CD4-positive, alpha-beta T cell treated with Interferon alpha-2 for 1 hour (primary cell): ENCODE measurements at places on chromosomes 16 and 17.
A peak's percentile ranks its signal among the peaks of the same experiment; 100 is the strongest.

GRCh38 chr16:27746076-27746855, 196.3 kb downstream of the KATNIP start:
- DNase-seq = no peak

DNA sequence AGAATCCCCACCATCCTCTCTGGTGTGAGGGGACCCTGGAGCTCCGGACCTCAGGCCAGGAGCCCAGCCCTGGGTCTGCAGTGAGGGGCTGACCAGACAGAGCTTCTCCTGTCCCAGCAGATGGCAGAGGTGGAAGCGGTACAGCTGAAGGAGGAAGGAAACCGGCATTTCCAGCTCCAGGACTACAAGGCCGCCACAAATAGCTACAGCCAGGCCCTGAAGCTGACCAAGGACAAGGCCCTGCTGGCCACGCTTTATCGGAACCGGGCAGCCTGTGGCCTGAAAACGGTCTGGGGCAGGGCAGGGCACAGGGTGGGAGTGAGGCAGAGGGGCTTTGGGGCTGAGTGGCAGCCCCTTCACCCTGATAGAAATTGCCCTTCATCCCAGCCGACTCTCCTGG, 527 bp downstream of the UNC45B start:
- no peak for DNase-seq

DNA sequence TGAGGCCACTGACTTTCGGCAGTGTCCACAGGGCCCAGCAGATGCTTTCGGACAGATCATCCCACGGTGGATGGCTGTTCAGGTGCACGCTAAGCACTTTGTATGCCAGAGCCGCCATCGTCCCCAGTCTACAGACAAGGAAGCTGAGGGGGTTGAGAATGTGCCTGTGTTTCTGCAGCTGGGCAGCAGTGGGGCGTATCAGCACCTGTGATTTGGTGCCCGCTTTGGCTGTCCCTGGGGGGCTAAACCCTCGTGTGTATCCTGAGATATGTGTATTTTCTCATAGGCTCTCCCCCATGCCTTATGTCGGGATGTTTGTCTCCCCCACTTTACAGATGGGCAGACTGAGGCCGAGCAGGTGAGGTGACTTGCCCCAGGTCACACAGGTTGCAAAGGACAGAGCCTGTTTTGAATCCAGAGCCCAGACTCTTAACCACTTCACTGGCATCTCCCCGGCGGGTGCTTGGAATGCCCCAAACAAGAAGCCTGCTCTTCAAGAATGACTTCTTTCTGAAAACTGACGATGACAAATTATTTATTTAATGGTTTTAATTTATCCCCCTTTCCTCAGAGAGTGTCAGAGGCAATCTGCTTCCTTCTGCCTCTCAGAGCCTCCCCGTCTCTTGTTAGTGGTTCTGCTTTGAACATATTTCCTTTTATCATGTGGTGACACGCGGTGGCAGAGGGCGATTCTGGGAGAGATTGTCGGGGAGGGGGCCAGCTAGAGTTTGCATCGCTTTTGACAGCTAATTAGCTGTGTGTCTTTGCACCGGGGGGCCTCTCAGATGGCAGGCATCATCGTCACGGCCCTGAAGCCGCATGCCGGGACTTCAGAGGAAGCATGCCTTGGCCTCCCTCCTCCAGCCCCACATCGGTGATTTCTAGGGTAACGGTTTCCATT, 149.6 kb upstream of the CIBAR2 start:
- DNase-seq = no peak

GRCh38 chr17:70834039-70834438, 664.7 kb downstream of the KCNJ2 start:
- no peak for DNase-seq

DNA sequence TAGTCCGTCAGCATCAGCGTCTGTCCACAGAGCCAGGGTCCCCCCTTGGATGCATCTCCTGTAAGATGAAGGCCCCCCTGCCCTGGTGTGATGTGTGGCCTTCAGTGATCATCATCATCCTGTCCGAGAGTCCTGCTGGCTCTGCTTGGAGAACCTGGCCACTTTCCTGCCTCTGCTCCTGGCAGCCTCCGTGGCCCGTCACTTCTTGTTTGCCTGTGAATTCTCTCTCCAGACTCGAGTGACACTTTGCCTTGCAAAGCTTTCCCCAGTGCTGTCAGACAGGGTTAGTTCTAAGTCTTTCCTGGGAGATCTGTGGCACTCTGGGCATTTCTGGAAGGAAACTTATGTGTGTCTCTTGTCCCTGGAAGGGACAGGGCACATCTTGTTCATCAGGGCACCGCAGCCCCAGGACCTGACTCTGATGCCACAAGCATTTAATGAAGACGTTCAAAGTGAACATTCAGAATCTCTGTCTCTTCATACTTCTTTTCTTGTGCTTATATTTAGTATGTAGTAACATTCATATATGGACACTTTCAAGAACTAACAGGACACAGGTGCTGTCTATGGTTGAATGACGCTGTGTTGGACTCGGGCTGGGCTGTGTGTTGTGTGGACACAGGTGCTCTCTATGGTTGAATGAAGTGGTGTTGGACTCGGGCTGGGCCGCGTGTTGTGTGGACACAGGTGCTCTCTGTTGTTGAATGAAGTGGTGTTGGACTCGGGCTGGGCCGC, 68.5 kb downstream of the RPTOR start:
- no peak for DNase-seq

DNA sequence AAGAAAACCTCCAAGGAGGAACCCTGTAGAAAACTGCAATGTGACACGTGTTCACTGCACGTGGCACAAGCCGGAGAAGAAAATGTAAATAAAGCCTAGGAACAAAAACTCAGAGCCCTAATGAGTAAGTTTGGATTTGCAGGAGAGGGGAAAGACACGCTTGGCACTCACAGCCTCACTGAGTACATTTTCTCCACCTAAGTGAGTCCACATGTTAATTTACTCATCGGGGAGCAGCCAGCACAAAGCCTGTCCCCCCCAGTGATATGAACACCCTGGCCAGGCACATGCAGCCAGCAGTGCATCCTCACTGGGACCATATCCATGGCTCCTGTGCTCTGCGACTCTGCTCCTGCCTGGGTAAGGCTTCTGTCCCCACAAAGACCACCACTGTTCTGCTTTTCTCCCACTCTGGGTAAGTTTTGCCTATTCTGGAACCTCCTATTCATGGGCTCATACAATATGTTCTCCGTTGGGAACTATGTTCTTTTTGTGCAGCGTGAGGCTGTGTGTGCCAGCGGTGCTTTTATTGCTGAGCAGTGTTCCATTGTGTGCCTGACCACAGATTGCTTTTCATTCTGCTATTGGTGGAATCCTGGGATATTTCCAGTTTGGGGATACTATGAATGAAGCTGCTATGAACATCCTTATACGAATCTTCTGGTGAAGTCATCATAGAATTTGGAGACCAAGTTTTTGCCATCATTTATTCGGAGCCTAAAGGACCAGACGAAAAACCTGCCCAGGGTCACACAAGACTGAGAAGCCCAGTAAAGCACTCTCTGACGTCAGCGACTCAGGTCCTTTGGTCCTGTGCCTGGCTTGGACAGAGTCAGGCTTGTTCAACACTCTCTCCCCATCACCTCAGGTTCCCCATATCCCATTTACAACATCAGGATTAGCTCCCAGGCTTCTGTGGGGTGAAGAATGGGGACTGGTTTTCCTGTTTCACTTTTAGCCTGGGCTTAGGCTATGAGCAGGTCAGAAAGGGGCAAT, 53.3 kb downstream of the RNF112 start:
- no peak for DNase-seq

GRCh38 chr17:61002316-61002736, 324.7 kb downstream of the BCAS3 start:
- peak; percentile 36 for DNase-seq

GRCh38 chr16:67805718-67806427, 487 bp downstream of the RANBP10 start:
- DNase-seq = no peak

DNA sequence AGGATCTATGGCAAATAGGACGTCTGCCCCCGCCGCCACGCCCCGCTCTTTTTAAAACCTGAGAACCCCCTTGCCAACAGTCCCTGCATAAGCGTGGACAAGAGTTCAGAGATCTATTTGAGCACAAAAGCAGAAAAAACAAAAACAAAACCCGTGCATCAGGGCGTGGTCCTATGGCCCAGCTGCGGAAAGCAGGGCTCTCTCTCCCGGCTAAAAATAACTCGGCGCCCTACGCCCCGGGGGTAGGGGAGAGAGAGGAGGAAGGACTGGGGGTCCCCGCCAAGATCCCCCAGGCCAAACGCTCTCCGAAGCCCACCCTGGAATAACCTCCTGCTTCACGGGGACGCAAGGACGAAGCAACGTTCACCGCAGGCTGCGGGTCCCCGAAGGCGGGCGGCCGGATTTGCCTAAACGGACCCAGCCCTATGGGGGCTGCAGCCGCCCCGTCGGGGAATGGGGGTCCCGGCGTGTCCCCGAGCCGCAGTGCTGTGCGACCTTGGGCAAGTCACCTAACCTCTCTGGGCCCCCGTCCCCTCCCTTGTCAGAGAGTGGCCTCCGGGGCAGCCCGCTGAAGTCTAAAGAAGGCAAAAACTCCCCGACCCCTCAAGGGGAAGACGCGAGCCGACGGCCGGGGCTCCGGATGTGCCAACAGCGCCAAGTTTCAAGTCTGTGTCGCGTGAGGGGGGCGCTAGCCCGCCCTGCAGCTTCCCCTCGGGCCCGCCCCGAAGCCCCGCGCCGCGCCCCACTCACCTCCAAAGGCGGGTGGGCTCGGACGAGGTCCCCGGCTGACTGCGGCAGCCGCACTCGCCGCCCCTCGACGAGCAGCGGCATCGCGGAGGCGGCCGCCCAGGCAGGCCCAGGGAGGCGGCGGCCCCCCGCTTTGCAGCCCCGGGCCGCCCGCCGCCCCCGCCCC, 477 bp downstream of the NTAN1 start:
- no peak for DNase-seq

DNA sequence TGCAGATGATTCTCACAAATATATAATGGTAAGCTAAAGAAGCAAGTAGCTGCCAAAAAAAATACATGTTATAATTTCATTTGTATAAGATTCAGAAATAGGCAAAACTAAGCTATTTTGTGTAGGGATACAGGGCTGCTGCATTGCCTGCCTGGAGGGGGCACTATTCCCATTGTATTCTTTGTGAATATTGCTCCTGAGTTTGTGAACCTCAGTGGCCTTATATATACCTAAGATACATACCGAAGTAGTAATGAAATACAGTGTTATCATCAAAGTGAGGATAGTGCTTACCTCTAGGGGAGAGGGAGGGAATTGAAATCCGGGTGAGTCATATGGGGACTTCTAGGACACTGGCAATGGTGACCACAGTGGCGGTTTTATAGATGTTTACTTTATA, 53.5 kb downstream of the C17orf58 start:
- DNase-seq = no peak

GRCh38 chr17:45197555-45198334, 23.9 kb upstream of the FMNL1 start:
- peak; percentile 89 for DNase-seq
